ENCODE measurements at places on chromosomes 7 and 10.

DNA sequence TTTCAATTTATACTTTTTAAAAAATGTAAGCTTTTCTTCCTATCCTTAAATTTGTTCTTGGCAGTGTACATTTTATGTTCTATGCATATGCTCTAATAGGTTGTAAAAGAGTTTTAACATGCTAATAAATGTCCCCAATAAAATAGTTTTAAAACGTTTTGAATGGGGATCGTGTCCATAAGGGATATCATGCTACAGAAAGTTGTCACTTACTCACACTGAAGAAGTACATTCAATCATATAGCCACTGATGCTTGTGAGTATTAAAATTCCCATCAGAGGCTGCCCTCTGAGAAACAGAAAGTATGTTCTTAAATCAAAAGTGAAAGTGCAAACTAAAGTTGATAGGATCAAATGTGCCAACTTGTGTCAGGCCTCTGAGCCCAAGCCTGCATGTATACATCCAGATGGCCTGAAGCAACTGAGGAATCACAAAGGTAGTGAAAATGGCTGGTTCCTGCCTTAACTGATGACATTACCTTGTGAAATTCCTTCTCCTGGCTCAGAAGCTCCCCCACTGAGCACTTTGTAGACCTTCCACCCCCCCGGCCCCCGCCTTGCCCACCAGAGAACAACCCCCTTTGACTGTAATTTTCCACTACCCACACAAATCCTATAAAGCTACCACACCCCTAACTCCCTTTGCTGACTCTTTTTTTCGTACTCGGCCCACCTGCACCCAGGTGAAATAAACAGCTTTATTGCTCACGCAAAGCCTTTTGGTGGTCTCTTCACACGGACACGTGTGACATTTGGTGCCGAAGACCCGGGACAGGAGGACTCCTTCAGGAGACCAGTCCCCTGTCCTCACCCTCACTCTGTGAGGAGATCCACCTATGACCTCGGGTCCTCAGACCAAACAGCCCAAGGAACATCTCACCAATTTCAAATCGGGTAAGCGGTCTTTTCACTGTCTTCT lies 877 bp upstream of the NOD1 start:
- DNase-seq = no peak

- DNase-seq = no peak
Measured at GRCh38 chr7:143299840-143300239, 11.7 kb downstream of the CASP2 start.

- DNase-seq = no peak
Measured at GRCh38 chr10:62063795-62064472, 162.4 kb downstream of the ARID5B start.

DNA sequence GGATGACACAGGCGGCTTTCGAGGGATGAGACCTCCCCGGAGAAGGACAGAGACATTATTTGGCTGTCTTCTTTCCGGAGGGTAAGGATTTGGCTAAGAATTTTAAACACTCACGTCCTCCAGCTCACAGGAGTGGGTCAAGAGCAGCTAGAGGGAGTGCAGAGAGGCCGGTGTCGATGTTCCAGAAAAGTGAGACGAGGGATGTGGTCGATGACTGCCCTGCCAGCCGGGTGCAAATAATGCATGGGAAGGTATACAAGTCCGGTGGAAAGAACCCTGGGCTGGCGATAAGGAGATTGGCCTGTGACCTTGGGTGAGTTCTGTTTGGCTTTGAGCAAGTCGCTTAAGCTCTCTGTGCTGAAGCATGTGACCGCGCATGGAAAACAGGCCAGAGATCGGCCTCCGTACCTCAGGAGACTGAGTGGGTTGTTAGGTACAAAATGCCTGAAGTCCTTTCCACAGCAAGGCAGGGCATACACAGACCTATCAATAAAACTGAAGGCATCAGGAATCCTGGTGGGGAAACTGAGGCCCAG lies 149.1 kb downstream of the UBE2H start:
- no peak for DNase-seq

- DNase-seq = no peak
Measured at GRCh38 chr7:151694828-151695580, 175.3 kb upstream of the RHEB start.

DNA sequence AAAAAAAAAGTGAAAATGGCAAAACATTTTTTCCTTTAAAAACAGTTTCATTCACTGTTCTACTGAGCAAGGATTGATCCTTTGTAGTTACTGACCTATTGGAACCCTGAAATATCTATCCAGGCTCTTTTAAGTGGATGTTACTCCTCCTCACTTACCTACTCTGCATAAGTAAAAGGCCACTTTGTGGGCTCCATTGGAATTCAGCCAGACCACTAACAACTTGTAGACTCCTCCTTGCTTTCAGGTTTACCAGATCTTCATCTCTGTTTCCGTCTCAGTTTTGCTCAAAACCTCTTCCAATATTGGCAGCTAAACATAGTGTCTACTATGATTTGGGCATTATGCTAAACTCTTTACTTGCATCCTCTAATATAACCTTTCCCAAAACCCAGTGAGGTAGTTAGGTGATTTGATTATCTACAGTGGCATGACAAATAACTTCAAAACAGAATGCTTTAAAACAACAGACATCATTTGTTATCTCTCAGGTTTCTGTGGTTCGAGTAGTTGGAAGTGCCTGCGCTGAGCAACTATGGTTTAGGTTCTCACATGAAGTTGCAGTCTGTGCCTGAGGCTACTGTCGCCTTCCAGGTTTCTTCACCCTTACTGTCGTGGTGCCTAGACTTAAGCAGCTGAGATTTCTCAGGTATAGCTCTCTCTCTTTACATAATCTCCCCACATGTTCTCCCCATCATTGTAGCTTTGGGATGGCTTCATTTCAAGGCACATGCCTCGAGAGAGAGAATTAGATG lies 698.2 kb downstream of the REEP3 start:
- no peak for DNase-seq

DNA sequence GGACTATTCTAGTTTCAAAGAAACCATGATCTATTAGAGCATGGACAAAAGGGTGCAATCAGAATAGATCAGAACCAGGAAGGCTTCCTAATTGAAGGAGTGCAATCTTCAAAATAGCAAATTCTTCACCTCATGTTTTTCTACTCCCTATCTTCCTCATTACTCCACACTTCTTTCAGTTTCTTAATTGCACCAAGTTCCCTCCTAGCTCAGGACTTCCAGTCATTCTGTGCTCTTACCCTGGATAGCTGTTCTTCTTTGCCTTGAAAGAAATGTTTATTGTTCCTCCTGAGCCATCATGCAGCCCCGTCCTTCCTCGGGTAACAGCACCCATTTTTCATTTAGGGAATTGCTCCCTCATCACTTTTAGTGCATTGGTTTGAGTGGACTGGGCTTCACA lies 23.1 kb downstream of the TRPV5 start:
- no peak for DNase-seq

- no peak for DNase-seq
Measured at GRCh38 chr10:125679436-125679835, 3.5 kb downstream of the TEX36 start.

- DNase-seq = no peak
Measured at GRCh38 chr10:121818599-121818998, 109.2 kb downstream of the ATE1 start.

GRCh38 chr7:148483515-148484308 lies 106.9 kb upstream of the C7orf33 start:
- DNase-seq = no peak

GRCh38 chr7:33832271-33832721 lies 73.0 kb upstream of the BMPER start:
- DNase-seq = no peak

GRCh38 chr10:93813507-93814465 lies 56.0 kb downstream of the LGI1 start:
- DNase-seq = peak; percentile 43

DNA sequence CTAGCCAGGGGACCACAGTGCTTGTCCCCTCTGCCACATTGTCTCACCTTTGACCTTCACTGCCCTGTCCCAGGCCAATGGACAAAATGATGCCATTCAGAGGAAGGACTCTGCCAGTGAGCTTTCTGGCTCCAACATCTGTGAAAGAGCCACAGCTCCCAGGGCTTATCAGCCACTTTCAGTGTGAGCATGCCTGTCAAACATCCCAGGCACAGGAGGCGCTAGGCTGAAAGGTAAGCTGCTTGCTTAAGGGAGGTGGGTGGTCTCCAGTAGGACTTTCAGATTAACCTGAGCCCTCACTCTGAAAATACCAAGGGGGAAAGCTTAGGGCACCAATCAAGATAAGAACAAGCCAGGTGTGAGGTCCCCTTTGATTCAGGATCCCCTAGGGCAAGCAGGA lies 59.8 kb upstream of the GDF10 start:
- DNase-seq = no peak

DNA sequence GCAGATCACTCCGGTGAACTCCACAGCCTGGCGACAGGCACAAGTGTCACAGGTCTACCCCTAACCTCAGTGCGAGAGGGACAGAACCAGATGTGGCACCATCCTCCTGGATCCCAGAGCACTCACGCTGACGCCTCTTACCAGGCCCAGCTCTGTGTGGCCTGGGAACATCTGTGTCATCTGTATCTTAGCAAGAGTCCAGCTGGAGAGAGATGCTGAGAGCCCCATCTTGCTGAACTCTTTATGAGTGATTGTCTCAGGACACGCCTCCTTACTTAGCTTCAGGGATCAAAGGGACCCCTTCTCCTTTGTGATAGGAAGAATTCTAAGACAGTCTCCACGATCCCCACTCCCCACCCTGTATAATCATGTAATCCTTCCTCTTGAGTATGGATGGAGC lies 10.0 kb upstream of the PROSER2 start:
- DNase-seq = no peak

DNA sequence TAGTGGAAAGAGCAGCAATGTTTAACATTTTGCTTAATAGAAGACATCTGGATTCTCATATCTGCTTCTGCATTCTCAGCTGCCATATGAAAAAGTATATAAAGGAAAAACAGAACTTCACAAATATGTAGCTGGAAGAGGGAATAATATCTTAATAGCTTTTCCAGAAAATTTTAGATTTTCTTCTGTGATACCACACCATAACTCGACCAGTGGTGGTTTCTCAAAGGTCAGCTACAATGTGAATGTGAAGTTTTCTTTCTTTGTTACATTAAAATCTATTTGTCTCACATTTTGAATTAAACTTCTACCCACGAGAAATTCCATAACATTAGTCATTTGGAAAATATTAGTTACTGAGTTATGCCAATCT lies 339.8 kb downstream of the PARD3 start:
- DNase-seq = no peak

- DNase-seq = no peak
Measured at GRCh38 chr10:97154162-97154561, 31.6 kb downstream of the SLIT1 start.

- no peak for DNase-seq
Measured at GRCh38 chr10:47447705-47448104, 36.2 kb downstream of the ANXA8 start.

DNA sequence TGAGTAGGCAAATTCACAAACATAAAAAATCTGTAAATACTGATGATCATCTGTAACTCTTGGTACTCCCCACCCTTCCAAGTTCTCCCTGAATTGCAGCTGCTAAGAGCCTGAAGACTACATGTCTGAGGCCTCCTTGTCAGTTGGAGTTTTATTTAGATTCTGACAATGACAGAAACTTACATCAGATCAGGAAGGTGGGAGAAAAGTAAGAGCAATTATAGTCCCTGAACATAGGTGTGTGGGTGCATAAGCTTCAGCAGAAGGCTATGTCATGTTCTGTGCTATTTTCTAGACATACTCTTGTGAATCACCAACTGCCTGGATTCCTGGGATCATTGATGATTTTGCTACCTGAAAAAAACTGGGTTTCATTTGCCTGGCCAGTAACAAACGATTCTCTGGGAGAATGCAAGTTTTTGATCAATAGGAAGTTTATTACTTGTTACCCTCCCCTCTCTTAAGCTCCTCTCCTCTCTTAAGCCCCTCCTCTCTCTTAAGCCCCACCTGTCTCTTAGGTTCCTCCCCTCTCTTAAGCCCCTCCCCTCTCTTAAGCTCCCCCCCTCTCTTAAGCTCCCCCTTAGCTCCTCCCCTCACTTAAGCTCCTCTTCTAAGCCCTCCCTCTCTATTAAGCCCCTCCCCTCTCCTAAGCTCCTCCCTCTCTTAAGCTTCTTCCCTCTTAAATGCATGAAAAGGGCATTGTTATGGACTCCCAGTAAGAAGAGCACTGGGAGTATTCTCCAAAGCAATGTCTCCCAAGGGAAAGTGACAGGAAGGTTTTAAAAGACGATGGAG lies 1183.4 kb upstream of the AUTS2 start:
- DNase-seq = no peak

- DNase-seq = no peak
Measured at GRCh38 chr10:94878649-94879048, 59.8 kb upstream of the CYP2C9 start.

DNA sequence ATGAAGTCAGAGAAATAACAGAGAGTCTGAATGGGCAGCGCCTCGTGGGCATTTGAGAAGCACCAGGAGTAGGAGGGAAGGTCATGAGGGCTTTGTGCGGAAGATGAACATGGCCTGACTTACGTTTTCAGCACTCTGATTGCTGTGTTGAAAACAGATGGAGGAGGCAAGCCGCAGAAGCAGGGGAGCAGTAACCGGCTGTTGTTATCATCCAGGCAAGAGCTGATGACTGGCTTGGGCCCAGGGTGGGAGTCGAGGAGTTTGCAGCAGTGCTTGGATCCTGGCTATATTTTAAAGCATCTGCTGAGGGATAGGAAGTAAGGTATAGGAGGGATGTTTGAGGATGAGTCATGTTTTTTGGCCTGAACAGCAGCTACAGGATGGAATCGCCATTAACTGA lies 12.7 kb upstream of the PDLIM1 start:
- DNase-seq = no peak

- DNase-seq = no peak
Measured at GRCh38 chr10:72344932-72345331, 9.8 kb downstream of the DNAJB12 start.

- DNase-seq = peak; percentile 87
Measured at GRCh38 chr10:79331709-79332108, 15.6 kb upstream of the PPIF start.

GRCh38 chr10:15238555-15239335 lies 70.3 kb upstream of the NMT2 start:
- no peak for DNase-seq

DNA sequence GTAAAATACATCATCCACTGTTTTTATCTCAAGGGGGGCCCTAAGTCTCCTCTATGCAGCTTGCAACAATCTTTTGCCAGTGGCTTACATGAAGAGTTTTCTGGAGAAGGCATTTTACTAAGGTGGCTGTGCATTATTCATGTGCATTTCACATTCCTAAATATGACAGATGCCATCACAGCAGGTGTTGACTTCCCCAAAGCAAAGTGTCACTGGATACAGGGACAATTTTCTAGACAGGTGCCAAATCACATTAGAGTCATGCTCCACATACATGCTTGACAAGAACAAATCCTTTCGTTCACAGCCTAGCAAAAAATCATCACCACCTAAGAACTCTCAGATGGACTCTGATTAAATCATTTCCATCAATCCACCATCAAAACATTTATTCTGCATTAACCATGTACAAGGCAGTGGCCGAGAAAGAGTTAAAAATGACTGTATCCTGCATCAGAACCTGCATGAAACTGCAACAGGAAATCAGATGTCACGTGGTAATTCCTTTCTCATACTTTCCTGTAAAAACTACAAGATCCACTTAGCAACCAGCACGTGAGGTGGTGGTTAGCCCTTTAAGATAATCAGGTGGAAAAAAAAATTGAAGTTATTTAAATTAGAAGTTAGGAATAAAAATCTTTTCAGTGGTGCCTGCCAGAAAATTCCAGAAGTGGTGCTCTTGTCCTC lies 88.2 kb upstream of the AFAP1L2 start:
- no peak for DNase-seq

- no peak for DNase-seq
Measured at GRCh38 chr10:129898706-129899268, 65.3 kb downstream of the EBF3 start.
